ENCODE measurements at places on chromosomes 7 and 10. TPM values are rescaled to one million over a fixed set of nuclear protein-coding genes. Genes with fewer than 3 reads are reported as not detected.
A peak's percentile ranks its signal among the peaks of the same experiment; 100 is the strongest.

TMEM139 gene
- total RNA-seq, result 12.3 TPM

NXPH1 gene
- total RNA-seq, result not detected

TMEM130 gene
- total RNA-seq, result not detected

GJD4 gene
- not detected for total RNA-seq

FEZF1 gene
- not detected for total RNA-seq

ZNF488 gene
- total RNA-seq, result 0.88 TPM

PHYHIPL gene
- 0.29 TPM for total RNA-seq

PKD1L1 gene
- total RNA-seq, result 0.08 TPM

PPP1R3A gene
- total RNA-seq, result not detected

OR2A5 gene
- not detected for total RNA-seq

DNA sequence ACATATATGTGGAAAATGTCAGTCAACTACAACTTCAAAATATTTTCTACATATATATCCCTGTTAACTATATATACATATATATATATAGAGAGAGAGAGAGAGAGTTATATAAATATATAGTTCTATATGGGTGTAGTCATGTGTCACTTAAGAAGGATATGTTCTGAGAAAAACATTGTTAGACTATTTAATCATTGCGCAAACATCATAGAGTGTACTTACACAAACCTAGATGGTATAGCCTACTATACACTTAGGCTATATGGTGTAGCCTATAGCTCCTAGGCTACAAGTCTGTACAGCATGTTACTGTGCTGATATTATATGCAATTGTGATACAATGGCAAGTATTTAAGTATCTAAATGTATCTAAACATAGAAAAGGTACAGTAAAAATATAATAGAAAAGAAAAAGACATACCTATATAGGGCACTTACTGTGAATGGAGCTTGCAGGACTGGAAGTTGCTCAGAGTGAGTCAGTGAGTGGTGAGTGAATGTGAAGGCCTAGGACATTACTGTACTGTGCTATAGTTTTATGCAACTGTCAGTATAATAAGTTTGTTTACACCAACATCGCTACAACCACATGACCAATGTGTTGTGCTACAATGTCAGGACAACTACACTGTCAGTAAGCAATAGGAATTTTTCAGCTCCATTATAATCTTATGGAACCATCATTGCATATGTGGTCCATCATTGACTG, 18.0 kb upstream of the FGL2 start:
- DNase-seq, result no peak

DNA sequence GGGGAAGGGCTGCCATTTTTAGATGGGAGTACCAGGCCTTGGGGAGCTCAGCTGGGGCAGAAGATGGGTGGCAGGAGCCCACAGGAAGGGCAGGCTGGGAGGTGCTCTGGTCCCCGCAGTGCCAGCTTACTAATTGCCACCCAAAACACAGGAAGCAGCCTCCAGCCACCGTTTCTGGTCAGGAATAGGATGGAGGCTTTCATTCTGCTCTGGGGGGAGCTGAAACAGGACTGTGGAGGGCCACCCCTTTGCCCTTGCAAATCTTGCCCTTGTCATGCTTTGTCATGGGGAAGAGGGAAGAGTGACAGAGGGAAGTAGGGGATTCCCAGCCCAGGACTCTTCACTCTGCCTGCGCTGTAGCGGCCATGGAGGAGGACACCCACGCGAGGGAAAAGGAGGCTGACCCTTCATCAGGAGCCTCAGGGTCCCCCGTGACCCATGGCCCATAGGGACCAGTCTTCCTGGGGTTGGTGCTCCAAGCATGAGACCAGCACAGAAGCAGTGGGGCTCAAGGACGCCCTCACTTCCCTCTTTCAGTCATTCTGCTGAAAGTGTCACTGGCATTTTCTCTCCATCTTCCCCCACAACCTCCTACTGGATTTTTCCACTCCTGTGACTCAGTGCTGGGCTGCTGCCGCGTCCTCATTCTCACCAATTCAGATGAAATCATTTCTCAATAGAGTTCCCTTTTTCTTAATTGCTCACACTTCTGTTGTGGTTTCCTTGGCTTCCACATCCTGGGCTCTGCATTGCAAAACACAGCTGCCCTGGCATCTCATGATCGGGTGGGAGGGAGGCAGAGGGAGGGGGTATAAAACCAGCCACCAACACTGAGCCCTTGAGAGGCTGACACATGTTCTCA, 61.9 kb downstream of the MKI67 start:
- peak; percentile 93 for DNase-seq

- DNase-seq, result no peak
These were observed 55.0 kb downstream of the HDAC9 start for GRCh38 chr7:18550574-18550973.

DNA sequence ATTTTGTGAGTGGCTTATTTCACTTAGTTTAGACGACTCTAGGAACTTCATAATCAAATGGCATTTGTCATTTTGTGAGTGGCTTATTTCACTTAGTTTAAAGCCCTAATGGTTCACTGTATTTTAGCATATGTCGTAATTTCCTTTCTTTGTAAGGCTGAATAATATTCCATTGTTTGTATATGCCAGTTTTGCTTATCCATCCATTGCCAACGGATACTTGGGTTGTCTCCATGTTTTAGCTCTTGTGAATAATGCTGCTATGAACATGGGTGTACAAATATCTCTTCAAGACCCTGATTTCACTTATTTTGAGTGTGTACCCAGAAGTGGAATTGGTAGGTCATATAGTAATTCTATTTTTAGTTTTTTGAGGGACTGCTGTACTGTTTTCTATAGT, 31.8 kb downstream of the DOCK1 start:
- DNase-seq, result no peak

- DNase-seq, result peak; percentile 17
These were observed 236.0 kb upstream of the NRP1 start for GRCh38 chr10:33570495-33570894.

GRCh38 chr10:130985158-130985753, 326.3 kb downstream of the TCERG1L start:
- no peak for DNase-seq

DNA sequence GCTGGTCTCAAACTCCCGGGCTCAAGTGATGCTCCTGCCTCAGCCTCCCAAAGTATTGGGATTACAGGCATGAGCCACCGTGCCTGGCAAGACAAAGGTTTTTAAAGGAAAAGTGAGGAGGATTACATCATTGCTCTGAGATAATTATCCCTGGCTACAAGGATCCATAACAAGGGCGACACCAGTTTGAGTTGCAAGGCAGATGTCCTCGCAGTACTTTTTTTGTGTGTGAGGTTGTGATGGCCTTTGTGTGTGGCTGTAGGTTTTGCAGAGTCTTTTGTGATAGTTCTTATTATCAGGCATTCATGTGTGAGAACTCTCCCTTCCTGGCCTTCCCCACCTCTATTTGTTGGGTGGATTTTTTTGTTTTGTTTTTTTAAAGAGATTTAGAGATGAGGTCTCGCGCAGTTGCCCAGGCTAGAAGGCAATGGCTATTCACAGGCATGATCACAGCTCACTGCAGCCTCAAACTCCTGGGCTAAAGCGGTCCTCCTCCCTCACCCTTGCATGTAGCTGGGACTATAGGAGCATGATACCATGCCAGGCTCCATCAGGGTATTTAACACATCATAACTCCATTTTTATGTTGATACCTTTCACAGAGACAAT, 10.0 kb downstream of the BTBD16 start:
- peak; percentile 17 for DNase-seq

GRCh38 chr10:89257581-89257980, 6.0 kb upstream of the LIPA start:
- no peak for DNase-seq

DNA sequence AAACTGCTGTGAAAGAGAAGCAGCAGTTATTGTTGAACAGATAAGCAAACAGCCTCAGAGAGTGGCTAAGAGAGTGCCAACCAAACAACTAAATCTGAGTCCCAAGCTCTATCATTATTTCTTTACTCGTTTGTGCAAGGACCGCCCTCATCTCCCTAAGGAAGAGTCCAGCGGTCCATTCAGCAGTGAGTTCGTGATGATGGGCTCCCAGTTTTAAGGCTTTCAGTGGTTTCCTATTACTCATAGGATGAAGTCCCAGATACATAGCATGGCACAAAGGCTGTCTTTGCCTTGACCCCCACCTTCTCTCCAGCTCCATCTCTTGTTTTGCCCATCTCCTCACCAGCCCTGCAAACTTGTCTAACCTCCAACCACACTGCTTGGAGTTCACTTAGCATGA, 24.3 kb upstream of the PDE1C start:
- DNase-seq, result no peak

GRCh38 chr10:109591601-109592000, 331.7 kb downstream of the XPNPEP1 start:
- no peak for DNase-seq

DNA sequence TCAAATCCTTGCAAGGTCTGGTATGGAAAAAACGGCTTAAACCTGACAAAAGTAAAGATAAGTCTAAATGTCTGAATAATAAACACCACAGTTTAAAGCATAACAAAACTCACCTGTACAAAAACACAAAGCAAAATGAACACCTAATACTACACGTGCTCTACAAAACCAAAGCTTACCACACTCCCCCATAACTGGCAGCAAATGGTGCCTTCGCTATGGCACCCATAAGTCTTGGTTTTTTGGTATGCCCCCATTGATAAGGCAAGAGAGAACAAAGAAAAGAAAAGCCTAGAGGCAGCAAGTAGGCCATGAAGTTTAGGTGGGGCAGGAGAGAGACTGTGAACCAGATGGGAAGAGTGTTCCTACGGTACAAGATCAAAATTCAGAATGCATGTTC, 34.2 kb downstream of the PDZD8 start:
- no peak for DNase-seq

DNA sequence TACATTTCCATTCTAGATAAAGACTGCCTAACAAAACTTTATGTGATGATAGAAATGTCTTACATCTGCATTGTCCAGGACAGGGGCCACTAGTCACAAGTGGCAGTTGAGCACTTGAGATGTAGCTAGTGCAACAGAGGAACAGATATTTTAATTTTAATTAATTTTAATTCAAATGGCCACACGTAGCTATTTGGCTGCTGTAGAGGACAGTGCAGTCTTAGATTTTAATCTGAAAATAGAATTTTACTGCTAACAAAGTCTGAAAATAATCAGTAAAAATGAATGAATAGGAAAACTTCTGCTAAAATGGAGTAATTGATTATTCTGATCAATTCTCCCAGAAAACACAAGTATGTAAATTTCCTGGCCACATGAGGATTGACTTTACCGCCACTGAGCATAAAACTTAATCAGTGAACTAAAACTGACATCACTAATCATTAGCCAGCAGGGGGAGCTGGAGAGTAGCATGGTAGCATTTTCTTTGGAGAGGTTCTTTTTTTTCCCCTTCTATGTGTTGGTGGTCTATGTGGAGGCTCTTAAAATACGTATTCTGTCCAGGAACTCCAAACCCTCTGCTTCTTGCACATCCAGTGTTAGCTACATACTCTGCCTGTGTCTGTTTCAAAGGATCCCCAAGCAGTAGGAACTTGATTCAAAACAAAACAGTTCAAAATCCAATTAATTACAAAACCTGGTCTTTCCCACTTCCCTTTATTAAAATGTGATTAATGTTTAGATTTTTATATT, 52.1 kb downstream of the TSPAN12 start:
- no peak for DNase-seq

- no peak for DNase-seq
These were observed 25.2 kb downstream of the NHLRC2 start for GRCh38 chr10:113879691-113880090.

- no peak for DNase-seq
These were observed 4.4 kb upstream of the FRAT1 start for GRCh38 chr10:97314671-97315070.

DNA sequence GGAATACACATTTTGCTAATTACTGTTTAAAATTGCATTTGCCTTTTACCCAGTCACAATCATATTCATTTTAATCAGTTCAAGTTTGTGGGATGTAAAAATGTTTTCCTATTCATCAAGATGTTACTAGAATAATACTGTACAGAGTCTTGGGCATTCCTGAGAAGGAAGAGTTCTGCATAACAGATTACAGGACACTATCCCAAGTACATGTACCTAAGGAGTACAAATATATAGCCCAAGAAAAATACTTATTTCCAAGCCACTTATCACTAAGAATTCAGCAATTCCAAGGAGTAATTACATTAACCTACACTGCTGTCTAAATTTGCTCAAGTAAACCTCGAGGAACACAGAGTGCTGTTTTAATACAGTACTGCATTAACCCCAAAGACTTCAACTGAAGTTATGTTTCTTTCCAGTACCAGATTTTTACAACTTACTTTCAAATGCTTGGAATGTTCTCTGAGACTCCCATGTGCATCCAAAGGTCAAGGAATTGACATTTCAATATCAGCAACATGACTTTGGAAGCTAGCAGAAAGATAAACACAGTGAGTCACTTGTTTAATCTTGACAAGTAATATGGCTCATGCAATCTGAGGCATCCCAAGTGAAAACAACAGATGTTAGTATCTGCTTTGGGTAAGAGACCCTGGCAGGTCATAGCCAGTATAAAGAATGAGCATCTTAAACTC, 125.4 kb upstream of the BET1 start:
- DNase-seq, result no peak

- no peak for DNase-seq
These were observed 30.5 kb upstream of the GHITM start for GRCh38 chr10:84108797-84109196.

GRCh38 chr7:22551768-22552513, 52.0 kb upstream of the STEAP1B start:
- DNase-seq, result no peak

GRCh38 chr7:97002555-97003261, 2.6 kb upstream of the DLX6 start:
- DNase-seq, result no peak

DNA sequence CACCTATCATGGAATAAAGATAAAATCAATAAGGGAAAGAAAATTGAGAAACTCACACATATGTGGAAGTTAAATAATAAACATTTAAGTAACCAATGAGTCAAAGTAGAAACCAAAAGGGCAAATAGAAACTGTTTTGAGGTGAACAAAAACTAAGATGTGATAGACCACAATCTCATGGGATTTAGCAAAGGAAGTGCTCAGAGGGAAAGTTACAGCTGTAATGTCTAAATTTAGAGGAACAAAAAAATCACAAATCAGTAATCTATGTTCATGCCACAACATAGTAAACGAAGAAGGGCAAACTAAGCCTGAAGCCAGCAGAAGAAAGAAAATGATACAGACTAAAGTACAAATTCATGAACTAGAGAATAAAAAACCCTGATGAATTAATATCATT, 16.3 kb downstream of the CYP3A4 start:
- no peak for DNase-seq
